LoVo (cell line): ENCODE measurements at places on chromosomes 7 and 10.

DNA sequence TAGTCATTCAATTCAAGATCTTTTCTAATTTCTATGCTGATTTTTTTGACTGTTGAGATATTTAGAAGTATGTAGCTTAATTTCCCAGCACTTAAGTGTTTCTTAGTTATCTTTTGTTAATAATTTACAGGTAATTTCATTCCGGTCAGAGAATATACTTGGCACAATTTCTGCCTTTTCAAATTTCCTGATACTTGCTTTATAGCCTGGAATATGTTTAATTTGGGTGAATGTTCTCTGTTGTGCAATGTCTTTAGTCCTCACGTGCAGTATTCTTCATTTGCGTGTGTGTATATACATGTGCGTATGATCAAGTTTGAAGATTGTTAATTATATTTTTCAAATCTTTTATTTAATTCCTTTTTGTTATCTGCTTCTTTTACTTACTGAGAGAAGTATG, 989.3 kb downstream of the LRMDA start:
- no peak for DNase-seq

DNA sequence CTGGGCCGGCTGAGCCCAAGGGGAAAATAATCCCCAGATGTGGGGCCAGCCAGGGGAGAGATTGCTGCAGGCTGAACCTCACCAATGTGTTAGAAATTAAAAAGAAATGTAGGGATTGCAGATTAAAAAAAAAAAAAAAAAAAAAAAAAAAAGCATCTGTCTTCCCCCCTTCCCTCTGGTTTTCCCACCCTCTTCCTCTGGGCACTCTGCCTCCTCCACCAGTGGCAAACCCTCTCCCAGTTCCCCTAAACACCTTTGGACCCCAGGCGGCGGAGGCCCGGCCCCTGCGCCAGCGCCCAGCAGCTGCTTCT, 7.1 kb downstream of the MNX1 start:
- no peak for DNase-seq

DNA sequence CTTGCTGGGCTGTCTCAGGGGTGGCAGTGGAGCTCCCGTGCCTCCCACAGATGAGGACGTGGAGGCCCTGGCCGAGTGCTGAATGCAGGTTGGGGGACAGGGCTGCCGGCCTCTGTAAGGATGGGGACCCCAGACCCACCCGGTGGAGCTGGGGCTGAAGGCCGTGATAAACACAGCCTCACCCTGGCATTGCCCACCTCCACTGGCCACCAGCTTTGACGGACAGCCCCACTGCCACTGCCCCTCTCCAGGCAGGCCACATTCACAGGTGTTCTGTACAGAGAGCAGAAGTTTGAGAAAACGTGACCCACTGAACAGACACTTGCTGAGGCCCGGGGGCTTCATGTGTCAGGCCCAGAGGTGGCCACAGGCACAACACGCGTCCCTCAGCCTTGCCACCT, 126.2 kb downstream of the LHPP start:
- DNase-seq: no peak

- DNase-seq: no peak
These were observed 8.5 kb upstream of the CSTF2T start for GRCh38 chr10:51707821-51708424.

- no peak for DNase-seq
These were observed 56.6 kb downstream of the THSD7A start for GRCh38 chr7:11775401-11775800.

- DNase-seq: no peak
These were observed 40.6 kb upstream of the NPFFR1 start for GRCh38 chr10:70324339-70324861.

- no peak for DNase-seq
These were observed 270.5 kb downstream of the POU6F2 start for GRCh38 chr7:39248041-39248691.

- no peak for DNase-seq
These were observed 71.8 kb upstream of the LOXL4 start for GRCh38 chr10:98339799-98340198.

DNA sequence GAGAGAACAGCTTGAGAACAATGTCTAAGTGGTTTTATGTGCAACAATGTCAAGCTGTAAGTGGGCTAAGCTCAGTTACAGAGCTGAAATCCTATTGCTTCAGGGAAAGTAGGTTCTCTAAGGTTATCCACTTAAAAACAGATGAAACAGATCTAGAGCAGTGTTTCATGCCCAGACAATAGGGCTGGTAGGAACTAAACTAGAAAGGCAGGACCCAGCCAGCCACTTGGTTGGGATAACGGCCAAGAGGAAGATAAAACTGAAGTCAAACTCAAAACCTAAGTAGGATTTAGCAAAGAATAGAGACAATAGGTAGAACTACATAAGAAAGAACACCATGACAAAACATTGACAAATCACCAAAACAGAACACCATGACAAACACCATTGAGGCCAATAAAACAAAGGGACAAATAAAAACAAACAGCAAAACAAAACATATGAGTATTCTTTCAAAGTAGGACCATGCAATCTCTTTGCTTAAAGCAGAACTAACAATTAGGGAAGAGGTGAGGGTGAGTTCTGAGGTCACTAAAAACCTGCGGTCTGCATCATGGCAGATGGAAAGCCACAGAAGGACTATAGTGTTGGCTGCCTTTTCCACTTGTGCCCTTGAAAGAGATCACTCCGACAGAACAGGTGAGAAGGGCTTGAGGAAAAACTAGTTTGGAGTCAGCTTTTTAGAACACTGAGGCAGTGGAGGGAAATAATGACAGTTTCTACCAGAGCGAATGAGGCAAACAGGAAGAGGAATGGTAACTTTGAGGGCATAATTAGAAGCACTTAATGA, 81.0 kb downstream of the HGF start:
- DNase-seq: no peak

DNA sequence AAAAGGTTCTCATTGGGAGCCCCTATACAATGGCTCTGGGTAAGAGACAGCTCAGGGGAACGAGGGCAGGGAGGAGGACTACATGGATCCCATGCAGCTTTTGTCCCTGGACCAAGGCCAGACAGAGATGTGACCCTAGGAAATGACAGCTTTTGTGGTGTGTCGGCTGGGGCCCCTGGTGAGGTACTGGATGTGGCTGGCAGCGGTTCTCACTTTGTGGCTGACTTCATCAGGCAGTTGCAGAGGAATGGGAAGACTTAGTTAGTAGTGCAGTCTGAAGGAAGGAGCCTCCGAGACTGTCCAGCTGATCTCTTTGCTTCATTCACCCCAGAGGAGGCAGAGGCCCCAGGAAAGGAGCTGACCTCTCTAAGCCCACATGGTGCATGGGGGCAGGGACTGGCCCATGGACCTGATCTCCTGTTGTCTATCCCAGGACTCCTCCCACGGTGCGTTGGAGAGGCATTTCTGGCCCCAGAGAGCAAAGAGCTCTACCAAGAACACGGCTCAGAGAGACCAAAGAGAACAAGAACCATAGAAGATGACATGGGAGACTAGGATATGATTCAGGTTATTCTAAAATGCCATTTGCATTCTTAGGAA, 202.9 kb downstream of the RPS24 start:
- DNase-seq: no peak

- DNase-seq: no peak
These were observed 1.2 kb downstream of the SLC4A2 start for GRCh38 chr7:151060416-151061212.

DNA sequence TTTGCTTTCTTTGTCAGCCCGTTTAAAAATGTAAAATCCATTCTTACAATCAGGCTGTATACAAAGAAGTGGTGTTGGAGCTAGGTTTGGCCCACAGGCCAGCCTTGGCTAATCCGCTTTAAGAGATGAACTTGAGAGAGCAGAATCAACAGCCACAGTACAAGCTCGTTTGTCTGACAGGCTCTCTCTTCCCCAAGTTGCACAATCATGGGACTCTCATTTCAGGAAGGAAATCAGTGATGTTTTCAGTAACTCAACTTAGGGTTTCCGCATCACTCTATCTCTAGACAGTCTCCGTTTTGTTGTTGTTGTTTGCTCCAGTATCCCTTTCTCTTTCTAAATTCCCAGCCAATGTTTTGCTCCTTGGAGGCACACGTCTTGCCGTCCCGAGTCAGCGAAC, 582.0 kb upstream of the MKI67 start:
- DNase-seq: no peak

DNA sequence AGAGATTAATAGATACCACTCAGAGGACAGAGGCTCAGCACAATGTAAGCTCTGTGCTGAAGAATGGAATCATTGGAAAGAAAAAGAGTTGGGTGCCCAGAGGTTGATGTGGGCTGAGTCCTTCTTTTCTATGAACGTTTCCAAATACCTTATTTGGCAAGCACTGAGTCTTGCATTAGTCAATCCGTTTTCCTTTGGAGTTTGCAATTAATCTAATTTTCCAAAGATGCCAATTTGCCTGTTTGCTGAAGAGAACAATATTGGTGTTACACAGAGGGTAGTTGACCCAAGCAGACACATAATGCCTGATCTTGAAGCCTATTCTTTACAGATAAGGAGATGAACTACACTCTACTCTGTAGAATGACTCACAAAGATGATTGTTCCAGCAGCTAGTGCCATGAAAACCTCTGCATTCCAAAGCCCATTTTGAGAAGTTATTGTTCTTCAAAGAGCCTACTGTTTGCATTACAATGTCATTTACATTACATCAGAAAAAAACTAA, 55.4 kb upstream of the MET start:
- DNase-seq: peak; percentile 32

DNA sequence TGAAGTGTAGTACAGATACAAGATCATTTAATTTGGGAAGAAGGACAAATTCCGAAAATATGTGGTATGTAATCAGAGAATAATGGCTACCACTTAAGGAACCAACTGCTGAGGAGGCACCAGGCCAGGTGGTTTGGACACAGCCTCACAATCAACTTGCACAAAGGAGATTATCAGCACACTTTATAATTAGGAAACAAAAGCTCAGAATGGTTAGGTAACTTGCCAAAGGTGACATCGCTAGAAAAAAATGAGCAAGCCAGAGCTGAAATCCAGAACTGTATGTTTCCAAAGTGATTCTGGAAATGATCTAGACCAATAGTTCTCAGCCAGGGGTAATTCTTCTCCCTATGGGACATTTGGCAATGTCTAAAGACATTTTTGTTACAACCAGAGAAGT, 36.6 kb downstream of the ERCC6 start:
- DNase-seq: no peak

GRCh38 chr10:131280101-131280500, 31.4 kb downstream of the TCERG1L start:
- no peak for DNase-seq

DNA sequence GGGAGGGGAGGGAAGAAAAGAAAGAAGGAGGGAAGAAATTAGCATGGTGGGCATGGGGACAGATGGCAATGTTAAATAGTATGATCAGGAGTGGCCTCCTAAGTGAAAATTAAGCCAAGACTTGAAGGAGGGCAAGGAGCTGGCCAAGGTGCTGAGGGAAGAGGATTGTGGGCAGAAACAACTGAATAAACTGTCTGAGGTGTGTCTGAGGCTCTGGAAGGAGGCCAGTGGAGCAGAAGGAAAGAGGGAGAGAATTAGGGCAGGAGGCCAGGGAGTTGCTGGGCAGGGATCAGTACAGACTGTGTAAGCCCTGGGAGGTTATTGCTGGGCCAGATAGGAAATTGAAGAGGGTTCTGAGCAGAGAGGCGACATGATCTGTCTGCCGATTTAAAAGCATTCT, 40.6 kb upstream of the VKORC1L1 start:
- no peak for DNase-seq

- no peak for DNase-seq
These were observed 5.4 kb downstream of the IFIT2 start for GRCh38 chr10:89307269-89307577.

GRCh38 chr7:128026551-128026950, 4.7 kb downstream of the LRRC4 start:
- DNase-seq: no peak

DNA sequence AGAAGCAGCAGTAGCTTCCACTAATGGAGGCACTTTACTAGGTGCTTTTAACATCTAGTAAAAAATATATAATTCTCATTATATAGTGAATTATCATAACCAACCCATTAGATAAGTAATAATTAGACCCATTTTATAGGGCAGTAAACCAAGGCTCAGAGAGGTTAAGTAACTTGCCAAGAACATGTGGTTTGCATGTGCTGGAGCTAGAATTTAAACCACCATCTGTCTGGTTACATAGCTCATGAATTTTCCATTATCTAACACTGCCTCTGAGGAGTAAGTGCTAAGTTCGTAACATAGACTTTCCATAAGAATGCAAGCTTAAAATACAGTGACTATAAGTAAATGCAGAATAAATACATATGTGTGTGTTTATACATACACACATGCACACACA, 41.9 kb downstream of the CREB3L2 start:
- DNase-seq: no peak

DNA sequence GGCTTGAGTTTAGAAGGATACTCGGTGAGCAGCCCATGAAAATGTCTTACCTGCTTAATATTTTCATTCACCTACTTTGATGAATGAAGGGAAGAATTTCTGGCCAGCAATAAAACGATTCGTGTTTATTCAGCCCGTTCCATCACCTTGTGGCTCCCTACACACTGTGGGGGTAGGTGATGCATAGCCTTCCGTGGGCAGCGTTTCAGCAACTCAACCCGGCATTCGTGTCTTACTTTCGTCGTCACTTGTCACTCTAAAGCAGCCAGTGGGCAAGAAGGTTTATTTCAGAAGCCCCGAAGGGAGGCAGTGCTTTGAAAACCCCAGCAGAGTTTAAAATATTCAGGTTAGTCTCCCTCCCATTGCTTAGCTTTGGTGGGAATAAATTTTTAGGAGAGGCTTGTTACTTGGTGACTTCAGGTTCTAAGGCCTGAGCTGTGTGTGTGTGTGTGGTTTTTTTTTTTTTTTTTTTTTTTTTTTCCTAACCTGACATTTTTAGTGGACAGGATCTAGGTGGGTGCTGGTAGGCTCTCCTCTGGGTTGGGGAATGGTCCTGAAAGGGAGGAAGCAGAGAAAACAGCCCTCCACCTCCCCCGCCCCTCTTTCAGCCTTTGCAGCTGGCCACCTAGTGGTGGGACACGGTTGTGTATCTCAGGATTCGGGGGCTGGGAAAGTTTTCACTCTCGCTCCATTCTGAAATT, 1.8 kb downstream of the GRK5 start:
- peak; percentile 45 for DNase-seq

- no peak for DNase-seq
These were observed 89.7 kb downstream of the HIPK2 start for GRCh38 chr7:139687980-139688632.

DNA sequence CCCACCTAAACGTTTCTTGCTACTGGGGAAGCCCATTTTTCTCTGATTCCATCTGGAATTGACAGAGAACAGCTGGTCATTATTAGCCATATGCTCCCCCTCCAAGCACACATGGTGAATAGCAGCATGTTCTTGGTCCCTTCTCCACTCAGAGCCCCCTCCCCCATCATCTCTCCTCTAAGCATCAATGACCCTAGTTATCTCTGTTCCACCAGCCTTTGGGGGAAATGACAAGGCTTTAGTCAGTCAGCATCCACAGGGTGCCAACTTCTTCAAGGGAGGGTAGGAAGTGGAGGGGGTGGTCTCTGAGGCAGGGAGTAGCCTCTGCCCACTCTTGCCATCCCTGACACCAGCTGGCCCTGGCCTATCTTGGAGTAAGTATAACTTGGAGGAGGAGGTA, 163.1 kb downstream of the UBE2H start:
- no peak for DNase-seq
